ENCODE measurements at places on chromosomes 5 and 9.

DNA sequence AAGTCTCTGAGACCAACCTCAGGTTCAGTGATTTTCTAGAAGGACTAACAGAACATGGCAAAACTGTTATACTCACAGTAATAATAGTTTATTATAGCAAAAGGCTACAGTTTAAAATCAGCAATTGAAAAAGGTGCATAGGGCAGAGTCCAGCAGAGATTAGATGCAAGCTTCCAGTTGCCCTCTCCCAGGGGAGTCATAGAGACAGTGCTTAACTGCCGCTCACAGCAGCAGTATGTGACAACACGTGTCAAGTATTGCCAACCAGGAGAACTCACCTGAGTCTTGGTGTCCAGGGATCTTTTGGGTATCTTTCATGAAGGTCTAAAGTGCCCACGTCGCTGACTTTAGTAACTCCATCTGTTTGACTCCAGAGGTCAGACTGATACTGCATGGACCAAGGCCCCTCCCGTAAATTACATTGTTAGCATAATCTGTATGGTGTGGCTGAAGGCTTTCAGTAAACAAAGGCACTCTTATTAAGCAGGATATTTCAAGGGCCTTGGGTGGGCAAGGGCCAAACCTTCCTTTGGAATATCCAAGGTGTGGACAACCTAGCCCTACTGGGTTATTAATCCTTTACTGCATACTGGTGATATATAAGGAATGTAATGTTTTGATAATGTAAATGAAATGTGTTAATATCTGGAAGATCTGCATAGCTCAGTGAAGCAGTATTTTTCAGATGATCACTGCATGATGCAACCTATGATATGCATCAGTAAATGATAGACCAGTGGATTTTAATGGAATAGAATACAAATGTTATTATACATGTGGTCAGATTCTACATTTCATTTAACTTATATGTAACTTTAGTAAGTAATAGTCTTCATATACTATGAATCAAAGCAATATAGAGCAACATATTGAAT, 44.0 kb downstream of the RASA1 start:
- DNase-seq: no peak

- DNase-seq: no peak
These were observed 26.2 kb downstream of the GOLPH3 start for GRCh38 chr5:32147959-32148358.

- DNase-seq: no peak
These were observed 51.1 kb upstream of the SH3PXD2B start for GRCh38 chr5:172505403-172505759.

DNA sequence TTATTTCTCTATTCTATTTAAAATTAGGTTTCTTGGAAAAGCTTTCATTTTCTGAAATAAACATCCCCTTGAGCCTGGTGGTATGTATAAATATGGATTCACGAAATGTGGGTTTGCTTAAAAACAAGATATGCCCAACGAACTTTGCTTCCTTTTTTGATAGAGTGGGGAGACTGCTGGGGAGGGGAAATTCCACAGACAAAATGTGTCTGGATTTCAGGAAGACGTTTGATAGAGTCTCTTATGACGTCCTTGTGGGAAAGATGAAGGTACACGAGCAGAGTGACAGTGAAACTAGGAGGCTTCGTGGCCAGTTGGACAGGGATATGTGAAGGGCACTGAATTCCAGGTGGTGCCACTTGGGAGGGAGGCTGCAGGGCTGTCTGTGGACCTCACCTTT, 84.5 kb upstream of the RPS23 start:
- DNase-seq: no peak

DNA sequence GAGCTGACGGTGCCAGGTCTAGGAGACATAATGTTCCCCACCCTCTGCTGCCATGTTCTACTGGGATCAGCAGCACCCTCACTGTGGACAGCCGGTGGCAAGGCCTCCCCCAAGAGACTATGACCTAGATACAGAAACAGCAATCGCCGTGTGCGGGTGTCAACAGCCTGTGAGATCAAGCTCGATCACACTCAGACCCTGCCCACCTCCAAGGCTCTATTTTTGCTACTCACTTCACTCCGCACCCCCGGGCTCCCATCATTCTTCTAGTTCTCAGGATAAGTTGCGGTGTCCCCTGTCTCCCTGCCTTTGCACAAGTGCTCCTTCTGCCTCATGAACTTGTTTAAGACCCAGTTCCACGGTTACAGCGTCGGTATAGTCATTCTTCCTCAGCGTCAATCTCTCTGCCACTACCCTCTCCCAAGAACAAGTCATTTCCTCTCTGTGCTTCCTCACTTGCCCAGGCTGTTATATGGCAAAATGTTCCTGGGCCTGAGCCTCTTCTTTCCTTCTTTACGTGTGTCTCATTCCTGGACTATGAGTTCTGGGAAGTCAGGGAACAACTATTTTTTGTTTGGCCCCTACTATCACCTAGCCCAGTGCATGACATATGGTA, 5.4 kb upstream of the DOCK8 start:
- no peak for DNase-seq

DNA sequence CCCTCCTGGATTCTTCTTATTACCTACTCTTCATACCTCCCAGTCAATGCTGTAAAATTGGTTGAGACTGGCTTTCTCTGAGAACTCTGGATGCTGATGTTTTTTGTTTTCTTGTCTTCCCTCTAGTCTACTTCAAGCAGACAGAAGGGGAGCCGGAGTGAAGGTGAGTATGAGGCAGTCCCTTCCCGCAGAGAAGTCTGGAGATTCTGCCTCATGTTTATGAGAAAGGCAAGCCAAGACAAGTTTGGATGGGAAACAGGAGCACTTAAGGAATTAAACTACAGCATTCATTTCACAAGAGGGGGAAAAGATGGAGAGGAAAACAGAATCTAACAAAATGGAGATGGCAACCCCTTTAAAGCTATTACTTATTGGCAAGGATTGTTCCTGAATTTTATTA, 246.1 kb downstream of the TRIM32 start:
- DNase-seq: no peak

- DNase-seq: no peak
These were observed 141.2 kb downstream of the PARP8 start for GRCh38 chr5:50807661-50808060.

- no peak for DNase-seq
These were observed 20.0 kb downstream of the ACTL7B start for GRCh38 chr9:108835831-108836230.

- DNase-seq: no peak
These were observed 25.6 kb downstream of the MOCS2 start for GRCh38 chr5:53083927-53084326.

DNA sequence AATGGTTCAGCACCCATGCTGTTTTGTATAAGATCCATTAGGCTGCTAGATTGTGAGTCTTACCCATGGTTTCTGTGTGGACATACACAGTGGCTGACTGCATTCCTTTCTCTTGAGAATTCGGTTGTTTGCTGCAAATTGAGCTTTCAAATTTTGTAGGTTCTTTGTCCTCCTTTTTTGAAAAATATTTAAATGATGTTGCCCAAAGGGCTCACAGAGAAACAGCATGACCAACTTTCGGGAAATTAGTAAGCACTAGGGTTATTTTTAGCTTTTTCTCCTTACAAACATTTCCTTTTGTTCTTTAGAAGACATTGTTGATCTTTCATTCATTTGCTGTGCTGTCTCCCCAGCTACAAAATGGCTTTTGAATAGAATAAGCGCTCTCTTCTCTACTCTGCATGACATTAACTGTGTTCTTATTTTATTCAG, 79.4 kb downstream of the NLN start:
- DNase-seq: no peak

DNA sequence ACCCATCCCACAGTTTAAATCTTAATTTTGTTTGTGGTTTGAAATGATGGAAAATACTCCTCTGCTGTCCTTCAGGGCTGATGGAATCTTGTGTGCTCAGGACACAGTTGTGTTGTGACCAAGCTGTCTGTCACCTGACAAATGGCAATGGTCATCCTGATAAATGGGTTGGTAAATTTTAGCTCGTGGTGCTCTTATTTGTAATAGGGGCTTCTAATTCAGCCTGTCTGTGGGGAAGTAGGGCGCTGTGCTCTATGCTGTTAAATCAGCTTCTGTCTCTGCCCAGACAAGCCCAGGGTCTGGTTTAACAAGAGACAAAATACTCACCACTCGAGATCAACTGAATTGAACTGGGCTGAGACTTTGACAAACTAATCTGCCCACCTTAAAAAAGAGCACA, 4.5 kb downstream of the LRRTM2 start:
- no peak for DNase-seq

GRCh38 chr5:139688751-139689372, 40.7 kb downstream of the CXXC5 start:
- no peak for DNase-seq

DNA sequence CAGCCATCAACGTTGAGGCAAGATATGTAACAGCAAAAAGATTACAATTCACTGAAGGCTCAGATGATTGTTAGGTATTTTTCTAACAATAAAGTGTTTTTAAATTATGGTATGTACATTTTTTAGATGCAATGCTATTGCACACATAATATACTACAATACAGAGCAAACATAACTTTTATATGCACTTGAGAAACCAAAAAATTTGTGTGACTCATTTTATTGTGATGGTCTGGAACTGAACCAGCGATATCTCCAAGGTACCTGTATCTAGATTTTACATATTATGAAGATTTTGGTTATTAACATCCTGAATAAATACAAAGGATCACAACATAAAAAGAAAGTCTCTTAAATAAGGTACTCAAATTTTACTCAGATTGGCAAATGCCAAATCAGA, 41.3 kb downstream of the TBCA start:
- no peak for DNase-seq

- DNase-seq: no peak
These were observed 14.3 kb downstream of the CD180 start for GRCh38 chr5:67182301-67182790.

DNA sequence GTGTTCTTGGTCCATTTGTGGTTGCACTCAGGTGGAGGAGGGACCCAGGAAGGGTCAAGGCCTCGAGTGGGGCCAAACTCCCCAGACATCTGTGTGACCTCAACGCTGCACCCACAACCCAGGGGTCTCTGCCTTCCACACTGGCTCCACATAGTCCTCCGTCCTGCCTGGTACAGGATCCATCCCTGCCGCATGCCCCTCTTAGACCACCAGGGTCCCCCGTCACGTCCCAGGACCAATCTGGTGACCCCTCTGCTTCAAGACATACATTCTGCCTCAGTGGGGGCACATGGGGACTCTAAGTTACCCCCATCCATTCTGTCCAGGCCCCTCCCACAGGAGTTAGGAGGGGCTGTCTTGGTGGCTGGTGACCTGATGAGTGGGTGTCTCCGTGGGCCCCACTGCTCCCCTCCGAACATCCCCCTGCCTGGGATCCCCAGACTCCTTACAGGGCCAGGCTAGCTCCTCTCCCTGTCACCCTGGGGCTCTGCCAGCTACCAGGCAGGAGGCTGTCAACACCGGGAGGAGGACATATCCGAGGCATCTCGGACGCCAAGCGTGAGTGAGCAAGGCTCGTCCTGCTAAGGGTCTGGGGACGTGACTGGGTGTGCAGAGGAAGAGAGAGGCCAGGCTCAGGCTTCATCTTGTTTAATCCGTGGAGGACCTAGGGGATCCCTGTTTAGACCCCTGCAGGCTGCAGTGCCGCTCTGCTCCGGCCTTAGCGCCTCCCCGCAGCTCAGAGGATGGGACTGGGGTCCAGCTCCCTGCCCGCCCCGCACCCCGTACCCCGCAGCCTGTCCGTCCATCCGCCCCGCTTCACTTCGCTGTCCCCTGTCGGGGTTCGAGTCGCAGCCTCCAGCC, 32.3 kb downstream of the TSPAN17 start:
- no peak for DNase-seq

DNA sequence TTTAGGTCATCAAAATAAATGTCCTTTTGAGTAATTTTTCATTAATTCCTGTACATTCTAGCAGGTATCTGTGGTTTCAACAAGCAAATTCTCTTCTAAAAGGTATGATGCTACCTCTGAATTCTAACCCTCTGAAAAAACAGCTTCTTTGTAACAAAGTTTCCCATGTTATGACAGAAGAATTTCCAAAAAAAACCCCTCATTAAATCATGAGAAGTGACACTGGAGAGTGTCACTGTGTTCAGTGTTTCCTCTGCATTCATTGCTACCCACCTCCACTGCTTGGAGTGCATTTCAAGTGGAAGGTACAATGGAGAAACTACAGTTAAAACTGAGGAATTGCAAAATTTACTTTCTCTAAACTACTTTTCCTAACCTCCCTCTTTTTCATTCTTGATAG, 10.1 kb downstream of the CDKN2A start:
- DNase-seq: no peak

- no peak for DNase-seq
These were observed 489.3 kb downstream of the ANXA1 start for GRCh38 chr9:73640971-73641370.

DNA sequence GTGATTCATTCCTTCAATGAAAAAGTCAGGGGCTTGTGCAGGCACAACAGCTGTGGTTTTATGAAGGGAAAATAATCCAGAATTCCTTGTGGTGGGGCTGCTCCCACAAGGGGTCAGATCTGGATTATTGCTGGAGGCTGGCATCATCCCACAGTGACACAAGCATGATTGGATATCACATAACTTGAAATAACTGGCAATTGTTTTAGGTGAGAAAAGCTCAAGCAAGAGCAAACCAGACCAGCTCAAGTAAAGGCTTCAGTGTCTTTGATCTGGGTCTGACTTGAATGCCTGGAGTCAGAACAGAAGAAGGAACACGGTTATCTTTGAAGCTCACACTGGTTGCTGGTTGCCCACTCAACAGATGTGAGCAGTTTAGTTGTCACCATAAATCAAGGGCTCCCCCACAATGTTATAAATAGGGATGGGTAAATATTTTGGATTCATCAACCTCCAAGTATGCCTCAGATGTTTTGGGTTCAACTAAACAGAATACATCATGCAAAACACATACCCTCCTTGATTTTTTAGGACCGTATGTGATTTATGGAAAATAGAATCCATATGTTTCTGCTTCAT, 3.1 kb upstream of the ZNF474 start:
- no peak for DNase-seq

Data from naive thymus-derived CD8-positive, alpha-beta T cell (primary cell).